ENCODE measurements at places on chromosomes 12 and 14.

DNA sequence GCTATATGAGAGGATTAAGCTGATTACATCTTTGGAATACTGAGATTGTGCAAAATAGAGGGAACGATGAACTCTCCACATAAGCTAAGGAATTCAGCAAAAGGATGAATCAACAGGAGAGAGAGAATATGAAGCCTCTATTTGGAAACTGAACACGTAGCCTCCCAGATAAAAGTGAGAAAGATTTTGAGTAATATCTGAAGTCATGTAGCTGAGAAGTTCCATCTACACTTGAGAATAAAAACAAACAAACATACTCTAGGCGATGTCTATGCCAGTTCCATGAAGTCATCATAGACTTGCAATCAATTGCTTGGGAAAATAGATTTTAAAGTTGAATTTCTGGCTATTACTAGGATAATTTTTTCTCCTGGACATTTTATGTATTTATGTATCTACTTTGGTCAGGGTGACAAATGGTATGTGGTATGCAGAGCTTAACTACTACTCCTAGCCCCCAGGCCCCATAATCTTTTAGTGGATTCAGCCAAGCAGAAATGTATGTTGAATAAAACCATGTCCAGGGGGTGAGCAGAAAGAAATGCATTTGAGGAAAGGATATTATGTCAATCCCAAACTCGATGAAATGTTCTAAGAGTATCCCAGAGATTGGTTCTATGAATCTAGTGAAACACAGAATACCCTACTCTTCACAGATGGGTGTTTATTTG, 627.4 kb downstream of the DIO2 start:
- peak; percentile 69 for DNase-seq

DNA sequence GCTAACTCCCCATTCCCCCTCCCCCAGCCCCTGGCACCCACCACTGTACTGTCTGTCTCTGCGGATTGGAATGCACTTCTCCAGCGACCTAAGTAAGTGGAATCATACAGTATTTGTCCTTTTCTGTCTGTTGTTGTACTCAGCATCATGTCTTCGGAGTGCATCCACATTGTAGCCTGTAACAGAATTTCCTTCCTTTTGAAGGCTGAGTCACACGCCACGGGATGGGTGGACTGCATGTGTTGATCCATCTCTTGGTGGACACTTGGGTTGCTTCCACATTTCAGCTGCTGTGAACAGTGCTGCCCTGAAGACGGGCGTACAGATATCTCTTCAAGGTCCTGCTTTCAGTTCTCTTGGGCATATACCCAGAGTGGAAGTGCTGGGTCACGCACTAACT, 34.4 kb downstream of the DDX51 start:
- DNase-seq = no peak

DNA sequence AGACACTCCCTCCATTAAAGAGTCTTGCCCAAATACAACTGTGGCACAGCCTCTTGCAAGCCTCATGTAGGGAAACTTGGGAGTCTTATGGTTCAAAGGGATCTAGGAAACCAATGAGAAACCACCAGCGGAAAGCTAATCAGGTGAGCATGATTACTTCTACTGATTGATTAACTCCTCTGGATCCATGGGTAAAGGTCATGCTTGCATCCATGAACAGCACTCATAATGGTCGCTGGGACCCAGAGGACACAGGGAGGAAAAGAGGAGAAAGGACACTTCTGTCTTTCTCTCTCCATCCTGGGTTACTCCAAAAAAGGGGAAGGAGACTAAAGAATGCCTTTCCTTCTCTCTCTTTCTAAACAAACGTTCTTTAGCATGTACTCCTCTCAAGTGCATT, 1397.2 kb downstream of the LRFN5 start:
- DNase-seq = peak; percentile 29

DNA sequence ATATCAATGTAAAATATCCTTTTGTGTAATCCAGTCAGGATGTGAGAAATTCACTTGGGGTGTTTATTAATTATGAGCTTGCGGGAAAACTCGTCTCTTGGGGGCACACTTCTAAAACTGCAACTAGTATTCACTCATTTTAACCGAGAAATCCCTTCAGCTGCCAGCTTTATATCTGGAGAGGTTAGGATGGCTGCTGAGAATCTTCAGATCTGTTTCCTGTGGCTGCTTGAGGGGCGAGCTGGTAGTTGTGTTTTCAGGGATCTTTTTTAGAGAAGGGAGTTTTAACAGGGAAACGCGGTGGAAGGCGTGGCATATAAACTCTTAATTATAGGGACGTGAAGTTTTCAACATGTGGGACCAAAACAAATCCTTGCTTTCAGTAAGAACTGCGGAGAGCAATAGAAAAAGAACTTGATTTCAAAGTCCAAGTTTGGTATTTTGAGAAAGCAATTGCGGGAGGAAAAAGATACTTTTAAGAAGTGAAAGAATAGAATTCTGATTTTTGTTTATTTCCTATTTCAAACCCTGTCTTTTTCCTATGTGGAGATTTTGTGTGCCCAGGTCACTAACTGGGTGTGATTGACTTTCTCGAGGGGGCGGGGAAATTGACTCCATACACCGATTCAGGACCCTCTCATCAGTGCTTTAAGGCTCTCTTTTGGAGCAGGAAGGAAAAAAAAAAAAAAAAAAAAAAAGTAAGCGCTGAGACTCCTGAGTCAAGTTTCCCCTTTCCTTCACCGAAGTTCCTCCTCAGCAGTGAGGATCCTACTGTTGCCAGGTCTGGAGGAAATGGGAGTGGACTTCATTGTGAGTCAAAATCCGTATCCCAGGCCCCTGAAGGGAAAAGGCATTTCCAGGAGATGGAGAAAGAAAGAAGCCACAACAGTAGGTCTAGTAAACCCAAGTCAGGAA, 1.1 kb downstream of the PPFIBP1 start:
- peak; percentile 82 for DNase-seq

DNA sequence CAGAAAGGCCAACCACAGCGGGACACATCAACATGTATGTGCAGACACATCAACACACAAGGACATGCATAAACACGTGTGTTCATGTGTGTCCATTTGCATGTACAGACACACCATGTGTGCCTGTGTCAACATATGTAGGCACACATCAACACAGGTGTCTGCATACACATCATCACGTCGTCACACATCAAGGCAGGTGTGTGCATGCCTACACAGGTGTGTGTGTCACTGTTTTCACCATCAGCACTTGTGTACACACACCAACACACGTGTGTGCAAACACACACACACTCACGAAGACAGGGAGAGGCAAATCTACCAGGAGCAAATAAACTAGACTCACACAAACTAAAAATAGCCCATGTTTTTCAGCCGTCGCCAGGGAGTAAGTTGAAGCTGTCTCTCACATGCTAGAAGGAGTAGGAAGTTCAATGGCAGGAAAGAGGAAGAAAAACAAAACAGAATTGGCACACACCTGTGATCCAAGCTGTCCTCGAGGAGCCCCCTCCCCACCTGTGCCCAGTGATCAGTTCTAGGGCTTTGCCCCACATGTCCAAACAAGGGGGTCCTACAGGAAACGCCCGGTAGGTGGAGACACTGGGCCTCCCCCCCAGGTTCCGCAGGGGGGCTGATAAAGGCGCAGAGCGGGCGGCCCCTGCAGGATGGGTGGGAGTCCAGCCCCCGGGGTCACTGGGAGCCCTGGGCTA, 7.4 kb downstream of the SCARB1 start:
- DNase-seq = no peak

DNA sequence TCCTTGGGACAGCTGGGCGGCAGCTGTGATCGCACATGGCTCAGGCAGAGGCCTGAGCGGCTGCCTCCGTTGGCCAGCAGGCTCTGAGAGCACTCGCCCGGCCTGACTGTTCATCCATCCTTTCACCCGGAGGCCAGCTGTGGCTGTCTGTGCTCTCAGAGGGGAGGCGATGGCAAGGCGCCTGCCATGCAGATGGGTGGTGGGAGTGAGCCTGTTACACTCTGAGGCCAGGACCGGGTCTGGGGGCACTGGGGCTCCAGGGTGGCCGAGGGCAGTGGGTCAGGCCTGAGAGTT, 292.3 kb downstream of the TMEM121 start:
- no peak for DNase-seq

DNA sequence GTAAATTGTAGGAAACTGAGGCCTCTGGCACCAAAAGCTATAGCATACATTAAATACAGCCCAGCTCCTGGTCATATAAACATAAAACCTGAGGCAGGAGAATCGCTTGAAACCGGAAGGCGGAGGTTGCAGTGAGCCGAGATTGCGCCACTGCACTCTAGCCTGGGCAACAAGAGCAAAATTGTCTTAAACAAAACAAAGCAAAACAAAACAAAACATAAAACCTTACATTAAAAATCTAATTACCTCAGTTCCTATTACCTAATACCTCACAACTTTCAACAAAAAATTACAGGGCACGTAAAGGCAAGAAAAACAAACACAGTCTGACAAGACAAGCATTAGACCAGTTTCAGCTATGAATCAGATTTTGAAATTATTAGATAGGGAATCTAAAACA, 36.7 kb downstream of the TMEM116 start:
- DNase-seq = no peak

DNA sequence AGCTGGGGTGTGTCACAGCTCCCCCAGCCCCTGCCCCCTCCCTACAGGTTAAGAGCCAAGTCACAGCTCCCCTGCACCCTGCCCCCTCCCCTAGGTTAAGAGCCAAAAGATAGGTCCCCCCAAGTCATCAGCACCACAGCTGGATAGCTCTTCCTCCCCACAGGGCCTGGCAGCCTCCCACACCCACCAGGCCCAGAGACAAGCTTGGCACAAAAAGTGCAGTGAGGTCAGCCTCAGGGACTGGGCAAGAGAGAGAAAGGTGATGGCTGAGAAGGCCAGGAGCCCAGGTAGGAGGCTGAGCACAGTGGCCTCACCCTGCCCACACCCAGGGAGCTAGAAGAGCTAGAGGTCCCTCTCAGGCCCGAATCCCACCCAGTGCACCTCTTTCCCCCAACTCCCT, 8.7 kb downstream of the ITGA7 start:
- no peak for DNase-seq

DNA sequence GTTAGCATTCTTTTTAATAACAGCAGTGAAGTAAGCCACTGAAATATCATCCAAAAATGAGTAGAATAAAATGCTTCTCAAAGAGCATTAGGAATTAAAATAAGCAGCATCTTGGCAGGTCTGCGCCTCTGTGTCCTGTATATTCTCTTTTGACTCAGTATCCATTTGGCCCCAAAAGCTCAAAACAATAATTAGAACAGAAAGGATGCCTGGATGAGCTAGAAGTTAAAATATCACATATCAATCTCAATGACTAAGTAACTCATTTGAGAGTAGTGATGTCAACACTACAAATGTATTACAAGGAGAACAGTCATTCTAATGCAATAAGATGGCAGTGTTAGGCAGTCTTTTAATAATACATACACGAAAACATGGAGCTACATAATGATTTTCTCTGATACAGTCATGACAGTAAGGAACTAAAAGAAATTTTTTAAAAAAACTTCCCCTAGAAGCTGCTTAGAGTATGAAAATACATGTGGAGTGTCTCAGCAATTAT, 160.9 kb upstream of the ABCD2 start:
- DNase-seq = no peak

DNA sequence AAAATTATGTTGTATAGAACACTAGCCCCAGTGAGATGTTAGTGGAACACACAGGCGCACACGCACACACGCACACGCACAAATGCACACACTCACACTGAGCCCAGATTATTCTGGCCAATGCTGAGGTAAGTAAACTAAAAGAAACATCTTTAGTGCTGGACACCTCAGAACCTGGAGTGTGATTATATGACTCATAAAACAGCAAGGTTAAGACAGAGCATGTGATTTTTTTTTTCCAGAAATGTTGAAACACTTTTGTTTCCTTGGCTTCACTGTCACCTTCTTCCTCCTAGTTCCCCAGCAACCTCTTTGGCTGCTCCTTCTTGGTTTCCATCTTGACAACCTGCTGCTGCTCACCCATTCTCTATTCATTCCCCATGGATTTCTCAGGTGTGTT, 141.0 kb upstream of the ALG10B start:
- no peak for DNase-seq

GRCh38 chr12:84508851-84509260, 403.7 kb downstream of the SLC6A15 start:
- no peak for DNase-seq

DNA sequence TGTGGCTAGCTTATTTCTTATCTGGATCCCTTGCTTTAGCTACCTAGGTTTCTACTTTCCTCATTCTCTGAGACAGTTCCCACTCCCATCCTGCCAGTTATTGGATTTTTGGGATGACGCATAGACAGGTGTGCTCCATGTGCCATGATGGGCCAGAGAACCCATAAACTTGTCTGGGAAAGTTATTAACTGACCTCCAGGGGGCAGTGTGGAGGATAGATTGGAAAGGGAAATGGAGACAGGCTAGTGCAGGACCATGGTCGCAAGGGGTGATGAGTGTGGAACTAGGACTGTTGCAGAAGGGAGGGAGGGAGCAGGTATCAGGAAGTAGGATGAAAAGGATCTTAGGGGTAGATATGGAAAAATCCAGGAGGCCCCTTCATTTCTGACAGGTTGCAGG, 80.3 kb downstream of the ESRRB start:
- DNase-seq = no peak

- DNase-seq = no peak
Measured at GRCh38 chr12:33290703-33291102, 148.9 kb downstream of the SYT10 start.

- DNase-seq = no peak
Measured at GRCh38 chr12:103807561-103808238, 33.3 kb downstream of the NT5DC3 start.

DNA sequence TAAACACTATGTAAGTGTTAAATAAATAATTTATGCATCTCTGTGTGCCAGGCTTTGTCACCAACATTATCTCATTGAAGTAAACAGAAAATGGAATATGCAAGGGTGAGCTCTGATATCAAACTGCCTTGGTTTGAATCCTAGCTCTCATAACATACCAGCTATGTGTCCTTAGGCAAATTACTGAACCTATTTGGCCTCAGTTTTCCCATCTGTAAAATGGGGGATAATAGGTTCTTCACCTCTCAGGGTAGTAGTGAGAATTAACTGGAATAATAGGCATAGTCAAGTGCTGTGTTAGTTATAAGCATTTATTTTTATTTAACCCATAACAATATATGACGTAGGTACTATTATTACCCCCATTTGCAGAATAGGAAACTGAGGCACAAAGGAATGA, 190.8 kb upstream of the SRRM4 start:
- no peak for DNase-seq

- DNase-seq = no peak
Measured at GRCh38 chr12:92732716-92733115, 29.9 kb downstream of the PLEKHG7 start.

GRCh38 chr14:65433646-65434045, 21.1 kb downstream of the FUT8 start:
- DNase-seq = no peak
